Inflammatory macrophage (primary cell): ENCODE measurements at places on chromosomes 5 and 9.
A peak's percentile ranks its signal among the peaks of the same experiment; 100 is the strongest.

GRCh38 chr9:71755230-71755629 lies 13.1 kb downstream of the CEMIP2 start:
- peak; percentile 18 for DNase-seq

DNA sequence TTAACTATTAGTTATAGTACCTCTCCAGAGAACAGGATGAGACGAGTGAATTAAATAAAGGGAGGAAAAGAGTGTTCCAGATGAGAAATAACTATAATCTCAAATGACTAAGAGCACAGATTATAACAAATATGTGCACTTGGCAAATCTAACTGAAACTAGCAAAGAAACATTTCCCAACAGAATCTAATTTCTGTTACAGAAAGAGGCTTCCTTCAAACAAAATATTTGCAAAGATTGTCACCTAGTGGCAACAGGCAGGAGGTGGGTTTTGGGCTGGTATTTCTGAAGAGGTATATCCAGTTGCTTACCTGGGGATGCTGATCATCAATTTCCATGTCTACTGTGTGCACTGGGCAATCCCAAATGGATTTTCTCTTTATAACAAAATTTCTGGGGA lies 5.6 kb upstream of the SPDL1 start:
- DNase-seq, result no peak

DNA sequence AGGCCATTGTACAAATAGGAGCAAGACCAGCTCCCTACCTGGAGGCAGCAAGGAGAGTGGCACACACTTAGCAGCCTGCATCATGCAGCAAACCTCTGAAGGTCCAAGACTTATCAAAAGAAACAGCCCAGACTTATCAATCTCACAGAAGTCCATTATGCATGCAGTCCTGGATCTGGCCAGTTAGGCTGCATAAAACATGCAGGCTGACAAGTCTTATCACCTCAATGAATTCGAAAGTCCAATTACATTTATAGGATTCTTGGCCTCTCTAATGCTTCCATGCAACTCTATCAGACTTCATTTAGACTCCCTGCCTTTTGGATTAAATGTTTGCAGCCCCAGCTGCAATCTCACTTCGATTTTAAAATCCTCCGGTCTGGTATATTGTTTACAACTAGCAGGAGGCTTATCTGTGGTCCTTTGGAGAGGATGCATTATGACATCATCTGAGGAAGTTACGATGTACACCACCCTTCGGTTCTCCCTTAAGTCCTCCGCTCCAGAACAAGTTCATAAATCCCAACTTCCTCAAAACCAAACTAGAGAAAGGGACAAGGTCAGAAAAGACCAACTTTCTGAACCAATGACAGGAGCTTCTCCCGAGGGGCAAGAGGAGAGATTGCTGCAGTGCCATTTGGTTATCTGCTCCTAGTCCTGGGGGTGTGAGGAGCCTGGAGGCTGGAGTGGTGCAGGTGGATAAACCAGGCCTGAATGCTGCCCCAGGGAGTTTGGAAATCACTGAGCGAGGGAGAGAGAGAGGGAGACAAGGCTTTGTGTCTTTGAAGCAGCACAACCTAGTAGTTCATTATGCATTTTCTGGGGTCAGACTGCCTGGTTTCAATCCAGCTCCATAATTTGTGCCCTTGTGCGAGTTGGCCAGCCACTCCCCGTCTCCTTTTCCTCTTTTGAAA lies 313.9 kb downstream of the TLE1 start:
- DNase-seq, result peak; percentile 45

DNA sequence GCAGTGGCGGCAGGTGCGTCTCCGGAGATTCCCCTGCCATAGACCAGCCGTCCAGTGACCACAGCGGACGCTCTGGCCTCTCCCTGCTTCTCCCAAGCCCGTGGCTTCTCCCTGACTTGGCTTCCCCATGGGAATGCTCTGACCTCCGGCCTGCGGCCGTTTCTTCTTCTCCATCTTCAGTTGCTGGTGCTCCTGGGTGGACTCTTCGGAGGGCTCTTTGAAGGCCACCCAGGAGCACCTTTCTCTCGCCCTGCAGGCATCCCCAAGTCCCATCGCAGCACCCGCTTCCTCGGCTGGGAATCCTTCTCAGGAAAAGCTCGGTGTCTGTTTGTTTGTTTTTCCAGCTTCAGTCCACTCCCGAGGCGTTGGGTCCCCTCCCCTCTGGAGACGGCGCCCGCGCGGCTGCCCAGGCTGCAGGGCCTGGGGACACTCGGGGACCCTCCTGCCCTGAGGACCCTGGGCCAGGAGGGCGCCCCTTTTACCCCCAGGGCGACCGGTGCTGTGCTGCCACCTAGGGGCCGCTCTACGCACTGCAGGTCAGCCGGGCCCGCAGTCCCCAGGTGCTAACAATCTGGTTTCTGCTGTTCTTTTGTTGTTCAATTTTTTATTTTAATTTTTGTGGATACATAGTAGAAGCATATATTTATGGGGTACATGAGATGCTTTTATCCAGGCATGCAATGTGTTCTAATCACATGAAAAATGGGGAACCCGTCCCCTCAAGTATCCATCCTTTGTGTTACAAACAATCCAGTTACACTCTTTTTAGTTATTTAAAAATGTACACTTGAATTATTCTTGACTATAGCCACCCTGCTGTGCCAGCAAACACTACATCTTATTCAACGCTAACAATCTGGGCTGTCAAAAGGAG lies 197.9 kb upstream of the ADAMTS16 start:
- DNase-seq, result no peak

DNA sequence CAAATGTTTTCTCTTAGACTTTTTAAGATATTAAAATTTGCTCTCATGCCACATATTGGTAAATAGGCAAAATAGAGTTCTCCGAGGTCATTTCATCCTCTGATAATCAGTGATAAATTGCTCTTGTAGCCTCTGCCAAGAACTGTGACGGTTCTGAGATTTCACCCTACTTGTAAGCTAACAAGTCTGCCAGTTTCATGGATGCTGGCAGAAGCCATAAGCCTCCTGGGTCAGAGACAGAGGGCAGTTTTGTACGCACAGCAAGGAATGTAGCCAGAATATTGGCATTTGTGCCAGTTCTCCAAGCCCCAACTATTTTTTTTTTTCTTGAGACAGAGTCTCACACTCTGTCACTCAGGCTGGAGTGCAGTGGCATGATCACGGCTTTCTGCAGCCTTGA lies 945.0 kb upstream of the WWC1 start:
- no peak for DNase-seq
